ENCODE measurements at places on chromosomes 5 and 9.

- DNase-seq = no peak
Observed at GRCh38 chr9:136358888-136359287, 4.7 kb downstream of the DNLZ start.

DNA sequence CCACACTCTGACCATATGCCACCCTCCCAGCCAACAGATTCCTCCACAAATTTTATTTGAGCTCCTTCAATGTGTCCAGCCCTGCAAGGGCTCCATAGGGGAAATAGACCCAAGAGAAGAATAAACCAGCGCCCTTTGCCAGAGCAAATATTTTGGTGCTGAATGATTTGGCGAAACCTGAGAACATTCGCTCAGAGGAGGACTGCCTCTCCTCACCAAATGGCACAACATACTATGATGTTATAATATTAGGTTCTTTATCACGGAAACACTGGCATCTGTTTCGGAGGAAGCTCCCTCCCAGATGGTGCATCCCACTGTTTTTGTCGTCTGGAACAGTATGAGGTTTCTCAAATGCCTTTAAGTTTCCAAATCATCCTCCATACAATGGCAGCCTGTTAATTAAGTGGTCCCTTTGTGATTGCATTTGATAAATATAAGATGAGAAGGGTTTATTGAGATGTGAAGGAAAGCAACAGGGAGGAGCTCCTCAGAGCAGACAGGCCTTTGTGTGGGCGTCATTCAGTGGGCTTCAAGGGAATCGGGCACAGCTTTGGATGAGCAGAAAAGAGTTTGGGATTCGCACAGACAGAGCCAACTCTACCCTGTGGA lies 139.1 kb upstream of the ADRA1B start:
- DNase-seq = no peak

- DNase-seq = no peak
Observed at GRCh38 chr5:1473746-1474145, 28.5 kb upstream of the SLC6A3 start.

DNA sequence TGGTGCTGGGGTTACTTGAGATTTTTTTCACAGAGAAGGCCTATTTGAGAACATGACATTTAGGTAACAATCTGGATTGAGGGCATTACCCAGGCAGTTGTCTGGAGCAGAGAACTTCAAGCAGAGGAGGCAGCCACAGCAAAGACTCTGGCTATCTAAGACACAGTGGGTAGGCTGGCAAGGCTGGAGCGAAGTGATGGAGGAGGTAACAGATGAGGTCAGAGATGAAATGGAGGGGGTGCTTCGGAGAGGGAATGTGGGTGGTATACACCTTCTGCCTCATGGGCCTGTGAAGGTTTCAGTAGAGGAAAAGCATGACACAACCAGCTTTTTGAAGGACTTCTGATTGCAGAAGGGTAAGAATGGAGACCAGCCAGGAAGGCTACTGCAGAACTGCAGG lies 65.9 kb downstream of the TMEM174 start:
- no peak for DNase-seq

- no peak for DNase-seq
Observed at GRCh38 chr5:120365656-120366446, 98.2 kb upstream of the PRR16 start.

DNA sequence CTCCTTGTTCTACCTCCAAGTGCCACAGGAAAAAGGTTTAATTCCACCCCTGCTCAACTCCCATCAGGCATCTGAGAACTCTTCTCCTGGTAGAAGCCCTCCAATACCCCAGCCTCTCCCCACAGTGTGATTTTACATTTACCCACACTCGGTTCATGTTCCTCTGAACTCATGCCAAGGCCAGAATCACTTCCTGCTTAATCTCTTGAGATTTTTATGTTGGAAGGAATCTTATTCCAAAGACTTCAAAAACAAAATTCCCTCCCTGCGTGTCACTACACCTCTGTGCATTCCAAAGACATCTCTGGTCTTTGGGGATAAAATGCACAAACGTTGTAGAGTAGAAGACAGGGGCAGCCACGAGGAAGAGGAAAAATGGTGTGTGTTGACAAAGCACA lies 186.8 kb downstream of the ACTL7B start:
- no peak for DNase-seq

DNA sequence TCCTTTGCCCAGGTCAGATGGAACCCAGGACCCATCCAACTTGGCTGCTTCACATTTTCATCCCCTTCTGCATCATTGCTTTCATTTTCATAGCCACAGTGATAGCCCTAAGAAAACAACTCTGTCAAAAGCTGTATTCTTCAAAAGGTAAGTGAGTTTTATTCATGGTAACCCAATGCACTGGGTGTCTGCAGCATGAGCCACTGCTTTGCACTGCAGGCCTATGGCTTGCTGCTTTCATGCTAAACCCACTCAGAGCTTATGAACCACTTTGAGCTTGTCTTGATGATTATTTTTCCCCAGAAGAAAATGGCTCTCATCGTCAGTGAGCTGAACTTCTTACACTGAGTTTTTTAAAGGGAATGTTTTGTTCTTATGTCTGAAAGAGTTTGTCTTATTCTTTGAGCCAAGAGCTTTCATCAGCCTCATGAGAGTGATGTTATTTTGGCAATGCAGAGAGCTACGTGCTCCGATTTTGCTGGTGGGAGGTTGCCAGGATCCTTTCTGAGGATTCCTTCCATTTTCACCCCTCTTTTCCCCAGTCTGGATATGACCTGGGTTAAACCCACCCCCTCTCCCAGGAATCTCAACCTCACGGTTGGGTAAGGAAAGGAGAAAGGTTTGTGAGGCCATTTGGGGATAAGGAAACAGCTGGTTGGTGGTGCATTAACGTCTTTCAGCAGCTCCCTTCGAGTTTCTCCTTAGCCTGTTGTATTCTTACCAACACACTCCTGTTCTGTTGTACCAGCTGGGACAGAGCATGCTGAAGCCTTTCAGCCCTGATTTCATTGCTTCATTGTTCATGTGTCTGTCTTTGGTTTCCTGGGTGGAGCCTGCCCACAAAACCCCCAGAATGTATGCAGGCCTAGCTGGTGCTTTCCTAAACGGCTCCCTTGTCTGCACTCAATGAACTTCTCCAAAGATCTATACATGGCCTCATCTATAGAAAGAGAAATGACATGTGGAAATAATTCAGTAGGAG lies 47.6 kb downstream of the PDCD1LG2 start:
- no peak for DNase-seq

DNA sequence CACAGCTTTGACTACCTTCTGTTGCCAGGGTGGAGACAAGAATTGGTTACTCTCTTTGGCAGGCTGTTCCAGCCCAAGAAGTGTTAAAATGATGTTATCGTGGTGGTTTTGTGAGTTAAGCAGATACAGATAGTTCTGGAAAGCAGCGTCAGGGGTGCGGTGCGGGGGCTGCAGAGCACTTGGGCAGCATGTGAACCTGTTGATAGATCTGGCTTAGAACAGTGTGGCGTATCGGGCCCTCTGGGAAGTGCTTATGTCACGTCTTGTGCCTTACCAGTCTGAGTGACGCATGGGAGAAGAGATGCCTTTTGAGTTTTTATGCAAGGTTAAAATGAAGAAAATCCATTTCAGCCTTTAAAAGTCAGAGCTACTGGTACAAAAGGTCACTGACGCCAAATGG lies 152.5 kb downstream of the PRKACG start:
- DNase-seq = no peak

DNA sequence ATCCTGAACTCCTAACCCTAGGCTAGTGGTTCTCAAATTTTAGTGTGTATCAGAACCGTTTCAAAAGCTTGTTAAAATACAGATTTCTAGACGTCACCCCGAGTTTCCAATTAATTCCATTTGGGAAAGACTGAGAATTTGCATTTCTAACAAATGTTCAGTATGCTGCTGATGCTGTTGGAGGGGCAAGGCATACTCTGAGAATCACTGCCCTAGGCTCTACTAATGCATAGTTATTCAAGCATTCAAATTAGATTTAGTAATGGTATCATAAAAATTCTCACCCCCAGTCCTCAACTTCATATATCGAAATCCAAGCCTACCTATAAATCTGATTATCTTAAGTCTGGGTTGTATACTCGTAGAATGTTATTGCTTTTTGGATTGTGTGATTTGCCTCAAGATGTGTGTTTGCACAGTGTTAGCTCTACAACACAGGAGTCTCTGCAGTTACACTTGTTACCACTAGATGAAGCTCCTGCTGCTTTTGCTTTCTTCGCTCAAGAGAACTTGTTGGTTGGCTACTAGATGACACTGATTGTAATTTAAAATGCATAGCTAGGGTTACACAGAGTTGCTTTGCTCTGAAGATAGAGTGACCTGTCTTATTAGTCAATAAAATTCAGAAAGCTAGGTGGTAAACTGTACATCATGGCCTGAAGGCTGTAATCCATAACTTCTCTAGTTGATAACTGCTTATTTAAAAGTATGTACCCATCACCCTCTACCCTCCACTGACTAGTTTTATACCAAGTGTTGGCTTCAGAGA lies 7.5 kb upstream of the ERAP2 start:
- DNase-seq = no peak

- DNase-seq = no peak
Observed at GRCh38 chr9:20701060-20701459, 17.0 kb downstream of the FOCAD start.

DNA sequence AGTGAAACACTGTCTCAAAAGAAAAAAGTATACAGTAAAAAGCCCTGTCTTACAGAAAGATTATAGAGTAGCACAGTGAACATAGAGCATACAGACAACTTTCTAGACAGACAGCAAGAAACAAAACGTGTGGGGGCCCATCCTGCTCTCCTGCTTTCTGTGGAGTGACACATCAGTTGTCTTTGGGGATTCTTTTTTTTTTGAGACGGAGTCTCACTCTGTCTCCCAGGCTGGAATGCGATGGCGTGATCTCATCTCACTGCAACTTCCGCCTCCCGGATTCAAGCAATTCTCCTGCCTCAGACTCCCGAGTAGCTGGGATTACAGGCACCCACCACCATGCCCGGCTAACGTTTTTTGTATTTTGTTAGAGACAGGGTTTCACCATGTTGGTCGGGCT lies 14.9 kb downstream of the CDHR2 start:
- no peak for DNase-seq

DNA sequence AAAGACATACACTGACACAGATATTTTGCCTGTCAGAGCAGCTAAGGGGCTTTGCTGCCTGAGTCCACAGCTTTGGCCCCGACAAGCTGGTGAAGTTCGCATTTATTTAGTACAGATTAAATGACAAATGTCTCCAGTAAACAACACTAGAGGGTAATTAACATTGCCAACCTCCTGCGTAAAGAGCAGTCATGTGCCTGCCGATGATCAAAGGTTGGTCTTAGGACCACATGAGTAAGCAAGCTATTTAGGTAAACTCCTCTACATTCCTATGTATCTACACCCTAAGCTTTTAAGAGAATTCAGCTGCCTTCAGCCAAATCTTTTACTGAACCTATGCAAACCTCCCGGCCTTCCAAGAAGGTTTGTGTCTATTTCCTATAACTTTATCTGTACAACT lies 73.0 kb upstream of the PJA2 start:
- no peak for DNase-seq

DNA sequence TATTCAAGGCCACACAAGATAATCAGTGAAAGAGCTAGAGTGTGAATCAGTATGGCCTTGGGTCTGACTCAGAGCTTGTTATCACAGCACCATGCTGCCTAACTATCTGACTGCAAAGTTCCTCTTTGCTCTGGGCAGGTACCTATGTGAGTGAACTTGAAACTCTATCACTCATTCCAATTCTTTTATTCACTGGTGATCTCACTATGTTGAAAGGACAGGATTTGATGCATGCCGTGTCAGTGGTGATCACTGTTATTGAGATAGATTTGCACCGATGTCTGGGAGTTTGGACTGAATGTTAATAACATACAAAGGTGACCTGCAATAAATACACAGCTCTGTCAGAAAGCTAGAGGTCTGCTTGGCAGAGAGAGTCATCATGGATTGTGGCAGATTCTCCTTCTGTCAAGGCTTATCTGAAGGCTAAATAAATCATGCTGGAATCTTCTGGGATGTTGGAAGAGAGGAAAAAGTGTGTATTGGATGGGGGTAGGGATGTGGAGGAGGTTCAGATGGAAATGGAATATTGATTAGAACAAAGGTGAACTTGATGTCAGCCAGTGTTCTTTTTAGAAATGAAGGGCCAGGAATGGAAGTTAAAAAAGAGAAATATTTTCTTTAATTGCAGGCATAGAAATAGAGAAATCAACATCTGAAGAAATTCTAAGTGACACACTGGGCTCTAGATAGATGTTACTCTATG lies 91.8 kb upstream of the TNC start:
- DNase-seq = no peak

- DNase-seq = no peak
Observed at GRCh38 chr5:172721455-172722326, 49.3 kb downstream of the DUSP1 start.

GRCh38 chr5:148760945-148761638 lies 65.3 kb upstream of the ADRB2 start:
- DNase-seq = no peak

DNA sequence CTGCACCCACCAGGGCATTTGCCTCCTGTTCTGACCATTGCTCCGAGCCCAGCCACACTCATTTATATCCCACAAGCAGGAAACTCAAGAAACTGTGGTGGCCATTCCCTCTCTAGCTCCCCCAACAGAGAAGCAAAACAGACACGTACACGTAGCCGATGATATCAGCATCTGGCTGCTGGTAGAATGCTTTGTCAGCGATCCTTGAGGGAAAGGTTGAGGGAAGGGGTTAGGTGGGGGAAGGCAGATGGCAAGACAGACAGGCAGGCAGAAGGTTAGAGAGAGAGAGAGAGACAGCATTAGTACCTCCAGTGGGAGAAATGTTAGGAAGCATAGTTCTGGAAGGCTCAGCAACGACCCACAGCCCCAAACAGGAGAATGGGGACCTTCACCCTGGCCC lies 7.8 kb downstream of the HIGD2A start:
- no peak for DNase-seq

GRCh38 chr9:105389796-105390195 lies 58.0 kb upstream of the FSD1L start:
- no peak for DNase-seq

GRCh38 chr5:146632620-146633322 lies 116.8 kb upstream of the GPR151 start:
- DNase-seq = no peak

GRCh38 chr5:68398146-68398812 lies 182.7 kb downstream of the PIK3R1 start:
- no peak for DNase-seq

DNA sequence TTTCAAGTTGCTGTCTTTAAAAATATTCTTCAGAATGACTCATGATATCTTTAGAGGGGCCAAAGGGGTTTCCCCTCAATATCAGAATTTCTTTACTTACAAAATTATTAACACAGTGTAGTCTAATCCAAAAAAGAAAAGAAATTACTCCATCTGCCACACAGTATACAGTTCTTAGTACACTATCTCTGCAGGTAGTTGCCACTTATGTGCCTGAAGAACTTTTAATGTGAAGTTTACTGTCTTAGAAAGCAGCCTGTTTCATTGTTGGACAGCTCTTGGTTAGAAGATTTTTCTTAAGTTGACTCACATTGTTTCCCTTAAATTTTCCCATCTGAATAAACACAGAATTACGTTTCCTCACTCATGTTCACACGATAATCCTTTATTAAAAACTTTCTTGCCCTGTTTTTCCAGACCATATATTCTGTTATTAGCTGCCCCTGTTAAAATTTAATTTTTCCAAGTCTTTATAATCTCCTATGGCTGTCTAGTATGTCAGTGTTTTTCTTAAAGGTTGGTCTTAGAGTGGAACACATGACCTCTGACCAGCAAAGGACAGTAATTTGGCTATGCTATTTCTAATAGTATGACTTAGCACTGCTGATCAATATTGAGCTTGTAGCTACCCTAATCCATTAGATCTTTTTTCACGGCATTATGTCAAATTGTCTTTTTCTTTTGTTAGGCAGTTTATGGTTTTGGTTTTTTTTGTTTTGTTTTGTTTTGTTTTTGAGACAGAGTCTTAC lies 21.8 kb upstream of the FKTN start:
- no peak for DNase-seq
